ENCODE measurements at places on chromosomes 6 and 20.

DNA sequence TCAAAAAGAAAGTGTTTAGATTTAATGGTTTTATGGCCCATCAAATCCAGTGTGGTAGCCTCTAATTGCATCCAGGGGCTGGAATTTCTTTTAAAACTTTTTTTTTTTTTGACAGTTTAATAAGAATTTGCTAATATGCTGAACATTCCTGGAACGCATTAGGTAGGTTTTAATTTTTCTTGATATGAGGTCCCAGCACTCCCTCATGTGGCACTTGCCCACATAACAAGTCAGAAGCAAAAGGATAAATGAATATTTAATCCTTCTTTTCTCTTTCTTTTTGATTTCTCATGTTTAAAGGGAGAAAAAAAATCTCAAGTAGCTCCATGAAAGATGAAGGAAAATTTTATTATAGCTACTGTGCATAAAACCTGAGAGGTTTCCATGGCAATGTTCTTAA, 13.5 kb downstream of the HAO1 start:
- DNase-seq = no peak

DNA sequence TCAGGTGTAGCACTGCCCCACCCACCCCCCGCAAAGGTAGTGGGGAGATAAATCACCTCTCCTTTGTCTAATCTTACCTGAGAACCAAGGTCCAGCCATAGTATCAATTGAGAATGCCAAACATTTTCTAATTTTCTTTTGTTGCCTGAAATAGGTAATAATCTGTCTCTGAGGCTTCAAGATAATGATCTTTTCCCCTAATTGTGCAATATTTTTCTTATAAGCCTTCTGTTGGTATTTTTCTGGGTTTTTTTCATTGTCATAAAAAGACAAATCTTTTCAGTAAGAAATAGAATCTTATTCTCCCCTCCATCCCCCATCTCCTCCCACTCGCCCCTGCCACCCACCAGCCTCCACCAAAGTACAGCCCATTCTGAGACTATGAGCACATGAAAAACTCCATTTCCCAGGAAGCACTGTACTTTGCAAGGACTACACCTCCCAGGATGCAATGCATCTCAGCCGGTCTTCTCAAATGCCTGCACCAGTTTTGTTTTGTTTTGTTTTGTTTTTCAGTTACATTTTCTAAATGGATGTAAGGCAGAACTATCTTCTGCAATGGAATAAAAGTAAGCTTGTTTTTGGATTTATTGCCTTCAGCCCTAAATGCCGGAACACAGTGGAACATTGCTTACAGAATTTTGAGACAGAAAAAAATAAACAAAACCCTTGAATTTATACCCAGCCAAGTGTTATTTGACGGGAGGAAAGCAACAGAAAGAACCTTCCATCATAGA, 268.0 kb downstream of the TFAP2A start:
- DNase-seq = peak; percentile 10

GRCh38 chr6:57315111-57315510, 2.3 kb upstream of the PRIM2 start:
- no peak for DNase-seq

DNA sequence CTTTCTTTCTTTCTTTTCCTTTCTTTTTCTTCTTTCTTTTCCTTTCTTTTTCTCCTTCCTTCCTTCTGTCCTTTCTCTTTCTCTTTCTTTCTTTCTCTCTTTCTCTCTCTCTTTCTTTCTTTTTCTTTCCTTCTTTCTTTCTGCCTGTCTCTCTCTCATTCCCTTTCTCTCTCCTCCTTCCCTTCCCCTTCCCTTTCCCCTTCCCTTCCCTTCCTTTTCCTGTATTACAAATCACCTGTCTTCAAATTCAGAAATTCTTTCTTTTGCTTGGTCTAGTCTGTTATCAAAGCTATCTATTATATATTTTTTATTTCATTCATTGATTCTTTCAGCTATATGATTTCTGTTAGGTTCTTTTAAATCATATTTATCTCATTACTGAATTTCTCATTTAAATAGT, 315.2 kb upstream of the NOX3 start:
- DNase-seq = no peak

GRCh38 chr20:39825524-39825923, 863.4 kb downstream of the DHX35 start:
- DNase-seq = no peak

Data from NCI-H1694 (cell line).